ENCODE measurements at places on chromosomes 3 and 15.

DNA sequence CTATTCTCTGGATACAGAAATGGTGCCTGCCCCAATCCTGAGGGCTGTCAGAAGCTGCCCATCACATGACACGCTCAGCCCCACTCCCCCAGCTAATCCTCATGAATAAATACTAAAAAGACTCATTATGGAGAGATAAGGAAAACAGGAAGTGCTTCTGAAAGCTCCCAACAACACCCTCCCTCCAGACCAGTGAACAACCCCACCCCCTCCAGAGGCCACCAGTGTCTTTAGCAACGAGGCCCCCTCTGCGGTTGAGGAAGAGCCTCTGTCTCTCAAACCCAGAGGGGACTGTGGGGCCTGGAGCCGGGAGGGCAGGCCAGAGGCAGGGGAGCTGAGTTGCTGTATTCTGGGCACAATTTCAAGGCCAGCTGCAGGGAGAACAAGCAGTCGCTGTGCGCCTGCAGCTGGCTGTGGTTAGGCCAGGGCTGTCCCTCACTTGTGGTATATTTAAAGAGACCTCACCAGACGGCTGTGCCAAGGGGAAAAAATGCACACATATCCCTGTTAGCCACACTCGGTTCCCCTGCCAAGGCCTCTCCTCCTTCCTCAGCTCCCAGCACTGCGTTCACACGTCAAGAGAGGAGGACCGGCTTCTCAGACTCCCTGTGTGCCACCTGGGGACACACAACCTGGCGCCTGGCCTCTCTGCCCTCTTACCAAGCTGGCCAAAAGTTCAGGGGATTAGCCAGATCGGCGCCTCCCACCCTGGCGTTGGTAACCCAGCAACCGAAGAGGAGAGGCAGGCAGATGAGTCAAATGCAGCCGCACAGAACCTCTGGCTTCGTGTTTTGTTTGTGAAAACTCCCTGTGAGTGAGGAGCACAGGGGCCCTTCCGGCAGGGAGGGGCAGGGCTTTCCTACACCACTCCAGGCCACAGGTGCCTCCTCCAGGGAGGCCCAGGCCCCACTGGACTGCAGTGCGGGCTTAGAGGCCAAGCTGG, 101.2 kb upstream of the ETV5 start:
- no peak for DNase-seq

- no peak for DNase-seq
Observed at GRCh38 chr3:73094951-73095350, 33.5 kb downstream of the EBLN2 start.

DNA sequence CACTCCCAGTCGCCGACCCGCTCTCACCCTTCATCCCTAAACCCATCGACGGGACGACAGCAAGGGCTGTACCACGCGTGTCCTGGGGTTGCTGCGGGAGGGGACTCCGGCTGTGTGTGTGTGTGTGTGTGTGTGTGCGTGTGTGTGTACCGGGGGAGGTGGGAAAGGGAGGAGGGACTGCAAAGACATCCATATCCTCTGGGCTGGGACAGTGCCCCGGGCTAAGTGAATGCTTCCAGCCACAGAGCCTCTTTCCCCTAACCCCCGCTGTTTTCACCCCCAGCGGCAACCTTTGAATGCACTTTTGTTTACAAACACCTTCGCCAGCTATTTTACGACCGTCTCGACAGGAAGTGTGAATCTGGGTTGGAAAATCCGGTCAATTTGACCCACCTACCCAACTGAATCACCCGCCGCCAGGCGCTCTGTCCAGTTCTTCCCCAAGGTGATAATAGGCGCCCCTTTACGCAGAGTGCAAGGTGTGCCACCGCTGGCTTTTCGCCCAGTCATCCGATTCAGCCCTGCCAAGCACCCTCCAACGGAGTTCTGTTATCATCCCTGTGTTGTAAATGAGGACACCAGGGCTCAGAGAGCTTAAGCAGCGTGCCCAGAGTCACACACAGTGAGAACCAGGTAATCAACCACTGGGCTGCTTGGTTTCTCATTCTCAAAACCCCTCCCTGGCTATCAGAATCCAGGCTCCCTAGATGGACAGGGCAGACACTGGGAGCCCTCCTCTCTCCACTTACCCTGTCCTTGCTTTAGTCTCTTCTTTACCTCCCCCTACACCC, 739 bp upstream of the AMOTL2 start:
- no peak for DNase-seq

- DNase-seq: no peak
Observed at GRCh38 chr3:56086355-56086754, 381.9 kb downstream of the ERC2 start.

DNA sequence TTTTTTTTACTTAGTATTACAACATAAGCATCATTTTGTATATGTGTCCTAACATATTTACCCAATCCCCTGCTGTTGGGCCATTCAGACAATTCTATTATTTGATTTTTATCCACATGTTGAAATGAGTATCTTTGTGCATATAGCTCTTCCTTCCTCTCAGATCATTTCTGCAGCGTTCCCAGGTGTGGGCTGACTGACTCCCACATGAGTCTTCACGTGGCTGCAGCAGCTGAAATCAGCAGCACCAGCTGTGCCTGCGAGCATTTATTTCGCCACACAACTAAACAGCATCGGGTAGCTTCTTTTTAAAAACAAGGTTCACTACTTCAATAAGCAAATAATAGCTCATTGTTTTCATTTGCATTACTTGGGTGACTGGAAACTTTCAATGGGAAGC, 44.5 kb upstream of the PDE8A start:
- no peak for DNase-seq

GRCh38 chr15:64485796-64486195, 25.4 kb downstream of the ZNF609 start:
- no peak for DNase-seq

- no peak for DNase-seq
Observed at GRCh38 chr3:55459838-55460237, 27.3 kb downstream of the WNT5A start.

- DNase-seq: no peak
Observed at GRCh38 chr3:193797566-193797965, 204.6 kb downstream of the OPA1 start.

DNA sequence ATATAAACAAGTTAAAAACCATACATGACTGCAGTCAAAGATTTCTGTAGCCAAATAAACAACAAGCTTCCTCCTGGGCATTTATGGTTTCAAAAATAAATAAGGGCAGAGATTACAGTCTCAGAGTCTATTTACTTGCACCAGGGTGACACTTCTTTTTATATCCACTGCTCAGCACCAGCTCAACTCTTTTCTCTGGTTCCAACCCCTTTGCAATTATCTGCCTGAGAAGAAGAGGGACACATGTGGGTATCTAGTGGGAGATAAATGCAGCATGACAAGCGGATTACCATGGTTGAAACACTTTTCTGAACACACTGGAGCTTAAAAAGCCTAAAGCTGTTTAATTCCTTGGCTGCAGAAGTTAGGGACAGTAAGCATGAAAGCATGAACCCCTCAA, 311.5 kb downstream of the CNTN3 start:
- no peak for DNase-seq

GRCh38 chr3:30661098-30661873, 54.9 kb downstream of the TGFBR2 start:
- DNase-seq: peak; percentile 57

DNA sequence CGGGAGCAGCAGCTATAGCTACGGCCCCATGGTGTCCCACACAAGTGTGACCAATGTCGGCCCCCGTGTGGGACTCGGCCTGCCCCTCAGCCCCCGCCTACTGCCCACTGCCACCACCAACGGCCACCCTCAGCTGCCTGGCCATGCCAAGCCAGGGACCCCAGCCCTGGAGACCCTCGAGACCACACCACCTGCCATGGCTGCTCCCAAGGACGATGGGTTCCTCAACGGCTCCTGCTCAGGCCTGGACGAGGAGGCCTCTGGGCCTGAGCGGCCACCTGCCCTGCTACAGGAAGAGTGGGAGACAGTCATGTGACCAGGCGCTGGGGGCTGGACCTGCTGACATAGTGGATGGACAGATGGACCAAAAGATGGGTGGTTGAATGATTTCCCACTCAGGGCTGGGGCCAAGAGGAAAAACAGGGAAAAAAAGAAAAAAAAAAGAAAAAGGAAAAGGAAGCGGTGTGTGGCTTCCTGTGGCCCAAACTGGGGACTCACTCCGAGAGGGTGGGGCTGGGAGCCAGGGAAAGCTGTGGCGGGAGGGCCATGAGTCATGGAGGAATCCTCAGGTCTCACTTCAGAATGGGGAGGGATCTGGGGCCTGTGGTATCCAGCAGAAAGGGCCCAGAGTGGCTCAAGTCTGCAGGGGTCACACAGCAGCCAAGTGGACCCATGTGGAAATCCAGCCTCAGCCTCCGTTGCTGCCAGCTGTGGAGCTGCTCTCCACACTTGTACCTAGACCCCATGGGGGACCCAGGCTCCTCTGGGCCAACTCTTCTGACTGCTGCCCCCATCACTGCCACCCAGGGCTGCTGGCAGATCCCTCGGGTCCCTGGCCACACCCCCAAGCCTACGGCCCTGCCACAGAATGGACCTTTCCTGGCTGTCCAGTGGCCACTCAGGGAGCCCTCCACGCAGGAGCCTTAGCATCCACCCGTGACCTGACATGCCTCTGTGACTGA, 26.1 kb downstream of the PTH1R start:
- DNase-seq: no peak

- no peak for DNase-seq
Observed at GRCh38 chr3:172312001-172312400, 136.3 kb downstream of the GHSR start.

- no peak for DNase-seq
Observed at GRCh38 chr15:37130356-37130755, 30.0 kb upstream of the MEIS2 start.

- DNase-seq: no peak
Observed at GRCh38 chr3:136602818-136603217, 149.4 kb downstream of the STAG1 start.

DNA sequence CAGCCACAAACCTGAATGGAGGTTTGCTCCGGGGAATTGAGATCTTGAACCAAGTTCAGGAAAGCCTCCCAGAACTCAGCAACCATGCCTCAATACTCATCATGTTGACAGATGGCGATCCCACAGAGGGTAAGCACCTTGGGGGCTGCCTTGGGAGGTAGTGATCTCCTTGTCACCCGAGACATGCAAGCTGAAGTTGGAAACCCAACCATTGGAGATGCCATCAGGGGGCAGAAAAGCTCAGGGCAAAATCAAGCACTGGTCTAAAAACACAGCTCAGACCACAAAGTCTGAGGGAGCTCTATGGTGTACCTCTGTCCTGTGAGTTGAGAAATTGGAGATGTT, 5.8 kb downstream of the ITIH1 start:
- no peak for DNase-seq

DNA sequence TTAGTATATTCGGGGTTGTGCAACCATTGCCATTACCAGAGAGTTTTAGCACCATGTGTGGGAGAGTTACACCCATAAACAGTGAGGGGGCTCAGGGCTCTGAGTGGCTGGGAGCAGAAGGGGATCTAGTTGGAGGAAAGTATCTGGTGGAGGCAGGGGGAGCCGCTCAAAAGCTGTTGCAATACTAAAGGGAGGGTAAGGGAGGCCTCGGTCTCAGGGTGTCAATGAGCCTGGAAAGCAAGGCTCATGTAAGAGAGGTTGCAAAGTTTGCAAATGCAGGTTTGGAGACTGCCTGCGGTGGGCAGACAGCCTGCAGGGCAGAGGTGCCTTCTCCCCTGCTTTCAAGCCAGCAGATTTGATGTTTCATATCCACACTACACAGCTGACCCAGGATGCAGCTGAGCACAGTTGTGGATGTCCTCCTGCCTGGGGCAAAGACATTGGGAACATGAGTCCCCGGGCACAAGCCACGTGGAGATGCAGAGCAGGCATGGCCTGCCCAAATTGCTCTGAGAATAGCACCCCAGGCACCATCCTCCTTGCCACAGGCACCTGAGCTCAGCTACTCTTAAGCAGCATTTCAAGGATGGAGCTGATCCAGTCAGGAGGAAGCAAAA, 181.4 kb downstream of the TLE3 start:
- DNase-seq: no peak

DNA sequence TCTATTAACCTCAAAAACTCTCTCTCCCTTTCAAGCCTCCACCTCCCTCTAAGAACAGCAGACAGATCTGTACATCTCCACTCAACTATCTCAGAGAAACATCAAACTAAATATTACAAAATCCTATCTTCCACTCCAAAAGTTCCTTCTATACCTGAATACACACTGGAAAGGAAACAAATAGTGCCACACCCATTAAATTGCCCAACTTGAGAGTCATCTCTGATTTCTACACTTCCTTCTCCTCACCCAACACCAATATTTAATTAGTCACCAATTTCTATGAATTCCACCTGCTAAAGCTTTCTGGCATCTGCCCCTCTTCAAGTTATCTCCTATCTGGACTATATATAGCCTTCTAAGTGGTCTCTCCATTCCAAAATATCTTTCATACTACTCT, 65.8 kb downstream of the PEAK1 start:
- DNase-seq: no peak

GRCh38 chr3:157856078-157856939, 249.9 kb downstream of the SHOX2 start:
- no peak for DNase-seq

DNA sequence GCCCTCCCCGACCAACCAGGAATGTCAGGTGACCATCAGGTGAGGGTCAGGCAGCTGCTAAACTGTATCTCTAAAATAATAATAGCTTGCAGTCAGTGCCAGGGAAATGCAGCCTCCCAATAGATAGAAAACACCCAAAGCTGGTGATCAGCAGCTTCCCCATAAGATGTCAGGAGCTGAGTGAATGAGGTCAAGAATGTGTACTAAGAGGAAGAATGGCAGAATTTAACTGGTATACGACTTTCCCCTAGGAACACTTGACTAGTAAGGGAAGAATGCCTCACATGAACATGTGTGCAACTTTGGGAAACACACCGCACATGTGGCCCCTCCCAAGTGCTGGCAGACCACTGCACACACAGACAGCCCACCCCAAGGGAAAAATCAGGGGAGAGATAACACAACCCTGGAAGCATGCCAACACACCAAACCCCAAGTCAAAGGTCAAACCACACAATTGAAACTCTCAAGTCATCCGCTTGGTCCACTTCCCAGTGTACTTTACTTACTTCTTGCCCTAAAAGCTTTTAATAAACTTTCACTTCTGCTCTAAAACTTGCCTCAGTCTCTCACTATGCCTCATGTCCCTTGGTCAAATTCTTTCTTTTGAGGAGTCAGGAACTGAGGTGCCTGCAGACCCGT, 806.5 kb downstream of the OTOL1 start:
- DNase-seq: no peak

DNA sequence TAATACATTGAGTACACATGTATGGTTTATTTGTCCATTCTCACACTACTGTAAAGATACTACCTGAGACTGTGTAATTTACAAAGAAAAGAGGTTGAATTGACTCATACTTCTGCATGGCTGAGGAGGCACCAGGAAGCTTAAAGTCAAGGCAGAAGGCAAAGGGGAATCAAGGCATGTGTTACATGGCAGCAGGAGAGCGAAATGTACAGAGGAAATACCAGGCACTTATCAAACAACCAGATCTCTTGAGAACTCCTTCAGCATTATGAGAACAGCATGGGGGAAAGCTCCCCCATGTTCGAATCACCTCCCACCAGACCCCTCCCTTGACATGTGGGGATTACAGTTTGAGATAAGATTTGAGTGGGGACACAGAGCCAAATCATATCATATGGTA, 666.3 kb downstream of the ZBBX start:
- no peak for DNase-seq

All from CD4-positive, alpha-beta T cell (primary cell).